ENCODE measurements at places on chromosomes 4 and X.

GRCh38 chr4:94304365-94304971 is 38.2 kb downstream of the HPGDS start:
- DNase-seq, result no peak

DNA sequence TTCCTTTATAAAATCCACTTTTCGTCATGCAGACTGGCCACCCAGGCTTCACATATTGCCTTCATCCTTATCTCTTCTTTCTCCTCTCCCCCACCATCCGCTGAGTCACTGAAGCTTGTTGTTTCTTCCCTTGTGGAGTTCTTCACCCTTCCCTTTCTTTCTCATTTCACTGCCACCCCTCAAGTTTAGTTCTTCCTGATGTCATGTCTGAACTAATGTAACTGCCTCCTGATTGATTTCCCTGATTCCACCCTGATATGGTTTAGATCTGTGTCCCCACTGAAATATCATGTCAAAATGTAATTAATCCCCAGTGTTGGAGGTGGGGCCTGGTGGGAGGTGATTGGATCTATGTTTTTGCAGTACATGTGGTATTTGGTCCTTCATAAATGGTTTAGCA is 151.4 kb downstream of the CPEB2 start:
- DNase-seq, result no peak

GRCh38 chrX:72306085-72306801 is 529 bp upstream of the CITED1 start:
- DNase-seq, result peak; percentile 49

DNA sequence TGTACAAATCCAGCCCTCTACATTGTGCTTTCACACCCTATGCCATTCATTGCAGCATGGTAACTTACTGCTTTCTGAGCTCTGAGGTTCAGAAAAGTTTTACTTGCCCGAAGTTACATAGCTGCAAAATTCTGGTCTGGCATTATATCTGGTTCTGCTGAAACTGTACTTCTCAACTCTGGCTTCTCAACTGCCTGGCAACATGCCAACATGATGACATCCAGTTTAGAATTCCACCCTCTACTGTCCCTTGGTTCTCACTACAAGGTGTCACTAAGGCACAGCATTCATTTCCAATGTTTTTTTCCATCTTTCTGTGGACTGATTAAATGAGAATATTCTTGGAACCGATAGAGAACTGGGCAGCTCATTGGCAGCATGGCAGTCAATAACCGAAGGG is 242.9 kb upstream of the PRPS2 start:
- DNase-seq, result no peak

GRCh38 chrX:22134681-22135080 is 102.6 kb downstream of the PHEX start:
- DNase-seq, result no peak

DNA sequence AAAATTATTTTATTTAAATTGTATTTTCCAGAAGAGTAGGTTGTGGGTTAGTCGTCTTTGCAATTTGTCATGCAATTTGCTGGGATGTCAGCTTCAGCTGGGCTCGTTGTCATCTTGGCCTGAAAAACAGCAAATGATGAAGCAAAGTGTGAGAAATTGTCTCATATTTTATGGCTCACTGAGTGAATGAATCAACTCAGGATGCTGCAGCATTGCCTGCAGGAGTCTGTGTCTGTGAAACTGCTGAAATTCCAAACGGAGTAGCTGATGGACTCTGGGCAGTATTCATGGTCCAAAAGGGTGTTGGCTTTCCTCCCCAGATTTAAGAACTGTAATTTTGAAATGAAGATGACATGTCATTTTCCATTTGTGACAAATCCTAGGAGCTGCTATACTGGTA is 37.2 kb downstream of the CXCL8 start:
- no peak for DNase-seq

GRCh38 chrX:3514996-3515395 is 168.5 kb upstream of the MXRA5 start:
- no peak for DNase-seq

GRCh38 chr4:141425124-141425523 is 204.4 kb downstream of the ZNF330 start:
- no peak for DNase-seq

- no peak for DNase-seq
Measured at GRCh38 chr4:67723949-67724348, 23.0 kb upstream of the UBA6 start.

GRCh38 chrX:74242484-74243138 is 61.4 kb upstream of the ZCCHC13 start:
- DNase-seq, result no peak

DNA sequence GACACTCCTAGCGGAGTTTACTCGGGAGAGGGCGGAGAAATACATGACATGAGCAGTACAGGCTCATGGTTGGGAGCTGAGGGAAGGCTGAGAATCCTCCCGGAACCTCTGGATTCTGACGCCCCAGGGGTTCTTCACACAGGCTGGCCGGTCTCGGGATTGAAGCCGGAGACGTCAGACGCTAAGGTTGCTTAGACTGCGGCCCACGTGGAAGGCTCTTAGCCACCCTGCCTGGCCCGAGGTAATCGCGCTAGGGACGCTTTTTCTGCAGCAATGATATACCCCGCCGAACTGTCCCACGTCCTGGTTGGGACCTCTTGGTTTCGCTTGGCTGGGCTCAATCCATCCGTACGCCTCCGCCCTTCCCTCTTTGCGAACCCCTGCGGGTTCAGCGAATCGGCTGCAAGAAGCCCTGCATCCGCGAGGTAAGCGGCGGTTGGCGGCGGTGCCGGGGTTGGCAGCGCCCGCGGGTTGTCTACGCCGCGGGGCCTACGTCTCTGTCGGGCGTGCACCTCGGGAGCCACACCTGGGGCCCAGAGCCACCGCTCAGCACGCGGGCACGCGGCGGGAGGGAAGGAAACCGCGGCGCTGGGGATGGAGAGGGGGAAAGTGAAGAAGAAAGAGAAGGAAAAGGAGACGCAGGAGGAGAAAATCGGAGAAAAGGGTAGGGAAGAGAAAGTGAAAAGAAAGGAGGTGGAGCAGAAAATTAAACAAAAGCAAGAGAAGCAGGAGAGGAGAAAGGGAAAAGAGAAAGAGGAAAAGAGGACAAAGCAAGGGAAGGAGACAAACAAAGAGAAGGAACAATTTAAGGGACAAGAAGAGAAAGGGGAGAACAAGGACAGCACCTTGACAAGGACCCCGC is at the start of gene ARL9:
Gene ARL9 (plus strand): TSS at position 523 of the 862 bp plus-strand sequence. CDS start 72 bp downstream, at position 595.
- DNase-seq, result peak; percentile 75

GRCh38 chr4:88108747-88109122 is 49.7 kb downstream of the ABCG2 start:
- no peak for DNase-seq

GRCh38 chrX:102985192-102985591 is 48.1 kb downstream of the RAB40AL start:
- no peak for DNase-seq

- peak; percentile 70 for DNase-seq
Measured at GRCh38 chrX:17459008-17459611, 84.1 kb downstream of the NHS start.

DNA sequence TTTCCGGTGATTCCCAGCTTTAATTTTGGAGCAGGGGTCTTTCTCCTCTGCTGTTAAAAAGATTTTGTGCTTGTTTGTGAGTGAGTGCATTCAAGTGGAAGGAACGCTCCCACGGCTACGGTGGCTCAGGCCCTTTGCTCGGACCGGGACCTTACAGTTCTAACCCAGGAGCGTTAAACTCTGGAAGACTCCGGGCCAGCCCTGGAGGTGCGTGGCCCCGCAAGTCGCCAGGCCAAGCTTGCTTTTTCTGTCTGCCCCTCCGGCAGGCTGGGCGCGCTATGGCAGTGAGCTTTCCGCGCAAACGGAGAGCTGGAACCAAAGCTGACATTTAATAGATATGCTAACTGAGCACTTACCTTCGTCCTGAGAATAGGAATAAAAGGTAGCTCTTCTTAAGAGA is 18.3 kb upstream of the PITX2 start:
- no peak for DNase-seq

GRCh38 chr4:103018391-103019307 is 856 bp downstream of the SLC9B1 start:
- DNase-seq, result peak; percentile 56

DNA sequence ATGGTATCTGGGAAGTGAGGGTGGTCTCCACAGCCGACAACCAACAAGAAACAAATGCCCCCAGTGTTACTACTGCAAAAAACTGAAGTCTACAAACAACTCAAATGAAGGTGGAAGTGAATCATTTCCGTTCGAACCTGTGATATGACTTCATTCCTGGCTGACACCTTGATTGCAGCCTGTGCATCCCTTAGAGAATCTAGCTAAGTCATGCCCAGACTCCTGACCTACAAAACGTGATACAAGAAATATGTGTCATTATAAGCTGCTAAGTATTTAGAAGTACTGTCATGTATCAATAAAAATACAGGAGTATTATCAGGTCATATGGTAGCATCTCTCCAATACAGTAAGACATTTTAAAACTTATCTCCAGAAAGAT is 959.7 kb upstream of the LCORL start:
- no peak for DNase-seq

DNA sequence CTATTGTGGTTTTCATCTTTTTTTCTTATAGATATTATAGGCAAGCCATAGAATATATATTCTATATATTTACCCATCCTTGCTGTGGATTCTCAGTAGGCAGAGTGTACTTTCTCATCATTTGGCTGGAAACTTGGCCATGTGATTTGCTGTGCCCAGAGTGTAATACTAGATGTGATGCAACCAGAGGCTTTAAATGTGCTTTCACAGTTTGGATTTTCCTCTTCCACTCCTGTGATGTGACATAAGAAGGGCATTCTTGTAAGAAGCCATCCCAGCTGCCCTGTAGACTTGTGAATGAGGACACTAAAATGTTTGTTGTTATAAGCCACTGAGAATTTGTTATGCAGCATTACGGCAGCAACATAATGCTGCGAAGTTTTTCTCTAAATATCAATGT is 10.4 kb upstream of the HPGDS start:
- no peak for DNase-seq

DNA sequence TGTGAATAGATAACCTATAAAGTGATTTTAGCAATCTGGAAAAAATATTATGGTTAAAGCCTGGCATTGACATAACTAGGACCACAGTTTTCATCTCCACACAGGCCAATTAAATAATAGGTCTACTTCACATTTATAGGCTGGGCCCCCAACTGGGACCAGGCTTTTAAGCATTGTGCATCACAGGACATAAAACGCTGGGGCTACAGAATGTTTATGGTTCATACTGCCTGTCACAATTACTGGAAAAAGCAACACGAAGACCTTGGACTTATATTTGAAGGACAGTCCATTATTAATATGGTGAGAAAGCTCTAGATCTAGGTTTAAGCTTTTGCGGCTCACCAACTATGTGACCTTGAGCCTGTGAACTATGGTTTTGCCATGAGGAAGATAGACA is 94.2 kb downstream of the MFAP3L start:
- no peak for DNase-seq

DNA sequence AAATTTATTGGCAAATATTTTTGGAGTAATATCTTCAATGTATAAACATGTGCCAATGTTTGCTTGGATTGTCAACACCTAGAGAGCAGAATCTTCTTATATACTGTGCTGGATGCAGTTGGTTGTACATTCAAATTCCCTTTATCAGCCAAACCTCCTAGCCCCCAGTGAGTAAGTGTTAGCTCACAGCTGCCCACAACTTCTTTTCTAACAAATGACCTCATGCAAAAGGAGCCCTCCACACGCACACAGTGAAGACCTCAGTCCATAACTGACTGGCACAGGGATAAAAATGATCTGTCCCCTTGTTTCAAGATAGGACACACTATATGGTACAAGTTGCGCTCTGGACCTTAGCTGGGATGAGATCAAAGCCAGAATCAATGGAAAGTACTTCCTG is 458.0 kb upstream of the NWD2 start:
- DNase-seq, result no peak

DNA sequence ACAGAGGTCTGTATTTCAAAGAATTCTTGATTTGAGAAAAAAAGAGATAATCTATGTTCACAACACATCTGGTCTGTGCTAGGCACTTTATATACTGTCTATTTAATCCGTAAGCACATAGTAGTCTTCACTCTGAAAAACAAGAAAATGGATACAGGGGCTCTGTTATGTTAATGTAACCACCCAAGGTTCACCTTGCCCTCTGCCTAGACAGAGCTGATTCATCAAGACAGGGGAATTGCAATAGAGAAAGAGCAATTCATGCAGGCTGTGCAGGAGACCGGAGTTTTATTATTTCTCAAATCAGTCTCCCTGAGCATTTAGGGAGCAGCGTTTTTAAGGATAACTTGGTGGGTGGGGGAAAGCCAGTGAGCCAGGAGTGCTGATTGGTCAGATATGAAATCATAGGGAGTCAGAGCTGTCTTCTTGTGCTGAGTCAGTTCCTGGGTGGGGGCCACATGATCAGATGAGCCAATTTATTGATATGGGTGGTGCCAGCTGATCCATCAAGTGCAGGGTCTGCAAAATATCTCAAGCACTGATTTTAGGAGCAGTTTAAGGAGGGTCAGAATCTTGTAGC is 92.9 kb upstream of the TNIP3 start:
- DNase-seq, result no peak

DNA sequence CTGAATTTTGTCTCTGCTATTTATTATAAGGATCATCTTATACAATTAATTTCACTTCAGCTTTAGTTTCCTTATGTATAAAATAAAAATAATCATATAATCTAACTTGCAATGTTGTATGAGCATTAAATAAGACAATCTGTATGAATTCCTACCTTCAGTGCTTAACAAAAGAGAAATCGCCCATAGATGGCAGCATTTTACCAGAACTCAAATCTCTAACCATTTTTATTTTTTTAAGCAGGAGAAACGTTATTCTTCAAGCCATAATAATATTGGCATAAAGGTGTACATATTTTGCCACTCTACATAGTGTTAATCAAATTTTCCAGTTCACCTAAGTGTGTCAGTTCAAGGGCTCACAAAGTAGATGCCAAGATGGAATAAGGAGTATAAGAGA is 78.8 kb downstream of the TMEM47 start:
- DNase-seq, result no peak

DNA sequence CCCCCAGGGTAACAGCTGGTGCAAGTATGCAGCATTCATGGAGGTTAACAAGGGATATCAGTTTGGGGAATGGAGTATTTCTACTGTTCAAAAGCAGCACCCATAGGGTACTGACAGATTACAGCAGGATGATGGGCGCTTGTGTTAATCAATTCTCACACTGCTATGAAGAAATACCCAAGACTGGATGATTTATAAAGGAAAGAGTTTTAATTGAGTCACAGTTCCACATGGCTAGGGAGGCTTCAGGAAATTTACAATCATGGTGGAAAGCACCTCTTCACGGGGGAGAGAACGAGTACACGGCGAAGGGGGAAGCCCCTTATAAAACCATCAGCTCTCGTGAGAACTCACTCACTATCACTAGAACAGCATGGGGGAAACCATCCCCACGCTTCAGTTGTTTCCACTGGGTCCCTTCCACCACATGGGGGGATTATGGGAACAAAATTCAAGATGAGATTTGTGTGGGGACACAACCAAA is 64.1 kb downstream of the TNIP2 start:
- DNase-seq, result no peak

All from right forelimb (tissue), 1 donor.